Activated CD8-positive, alpha-beta memory T cell treated with anti-CD3 and anti-CD28 coated beads for 24 hours (primary cell): ENCODE measurements at places on chromosomes 7 and 10.
A peak's percentile ranks its signal among the peaks of the same experiment; 100 is the strongest.

- no peak for DNase-seq
These were observed 967.8 kb downstream of the LRMDA start for GRCh38 chr10:76399226-76399625.

GRCh38 chr10:116241642-116242410 is 31.2 kb downstream of the GFRA1 start:
- DNase-seq: no peak

GRCh38 chr7:11776039-11776438 is 56.0 kb downstream of the THSD7A start:
- DNase-seq: no peak

- DNase-seq: no peak
These were observed 19.5 kb upstream of the MICU1 start for GRCh38 chr10:72645263-72645858.

- no peak for DNase-seq
These were observed 93.8 kb upstream of the CNTNAP2 start for GRCh38 chr7:146022776-146023175.

DNA sequence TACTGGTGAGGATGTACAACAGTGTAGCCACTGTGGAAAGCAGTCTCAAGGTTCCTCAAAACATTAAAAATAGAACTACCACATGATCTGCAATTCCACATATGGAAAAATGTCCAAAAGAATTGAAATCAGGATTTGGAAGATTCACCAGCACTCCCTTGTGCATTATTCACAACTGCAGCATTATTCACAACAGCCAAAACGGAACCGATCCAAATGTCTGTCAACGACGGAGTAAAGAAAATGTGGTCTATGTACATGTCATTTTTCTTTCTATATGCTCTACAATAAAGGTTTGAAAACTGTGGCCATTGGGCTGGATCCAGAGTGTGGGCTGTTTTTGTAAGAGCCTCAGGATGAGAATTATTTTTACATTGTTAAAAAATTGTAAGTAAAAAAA is 1206.1 kb upstream of the CELF2 start:
- DNase-seq: no peak

GRCh38 chr7:107697321-107698049 is 36.9 kb downstream of the SLC26A4 start:
- DNase-seq: no peak

DNA sequence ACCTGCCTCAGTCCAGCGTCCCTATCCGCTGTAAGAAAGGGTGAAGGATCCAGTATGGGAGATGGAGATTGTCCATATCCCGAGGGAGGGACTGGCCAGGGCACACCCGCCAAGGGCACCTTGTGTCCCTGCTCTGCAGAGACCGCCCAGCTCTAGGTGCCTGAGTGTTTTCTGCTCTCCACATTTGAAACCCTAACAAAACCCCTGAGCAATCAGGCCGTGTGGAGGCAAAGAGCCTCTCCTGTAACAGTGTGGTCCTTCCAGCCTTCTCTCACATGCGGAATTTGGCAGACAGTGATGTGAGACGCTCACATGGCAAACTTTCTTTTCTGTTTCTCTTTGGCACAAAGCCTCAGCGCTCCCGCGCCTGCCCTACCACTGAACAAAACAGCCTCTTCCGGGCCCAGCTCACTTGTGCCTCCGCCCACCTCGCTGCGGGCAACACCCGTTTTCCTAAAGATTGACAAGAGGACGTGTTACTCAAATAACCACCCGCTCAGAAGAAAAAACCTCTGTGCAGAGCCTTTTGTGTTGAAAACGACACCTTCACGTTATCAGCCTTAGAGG is 514.8 kb downstream of the DNAJB6 start:
- peak; percentile 83 for DNase-seq

- no peak for DNase-seq
These were observed 9.6 kb upstream of the KCP start for GRCh38 chr7:128919881-128920799.

GRCh38 chr7:140304191-140304799 is 94.0 kb downstream of the SLC37A3 start:
- DNase-seq: peak; percentile 59

DNA sequence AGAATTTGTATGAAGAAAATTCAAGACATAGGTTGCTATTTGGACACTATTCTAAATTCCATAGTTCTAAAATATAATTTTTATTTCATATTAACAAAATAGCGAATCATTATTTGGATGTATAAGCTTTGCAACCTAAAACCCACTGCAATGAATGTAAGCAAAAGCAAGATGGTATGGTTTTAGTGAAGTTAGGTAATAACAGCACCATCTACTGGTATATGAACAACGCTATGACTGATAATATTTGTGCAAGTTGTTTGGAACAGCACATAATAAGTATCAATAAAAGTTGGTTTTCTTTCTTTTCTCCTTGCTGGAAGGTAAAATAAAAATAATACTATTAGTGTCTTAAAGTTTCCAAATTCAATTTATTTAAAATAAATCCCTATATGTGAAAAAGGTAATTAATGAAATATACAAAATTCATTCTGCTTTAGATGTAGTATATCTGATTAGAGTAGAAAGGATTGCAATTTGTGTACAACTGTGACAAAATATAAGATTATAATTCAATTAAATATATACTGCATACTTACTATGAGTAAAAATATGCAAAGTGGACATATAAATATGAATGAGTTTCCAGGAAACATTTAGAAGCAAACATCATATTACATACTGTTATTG is 79.0 kb upstream of the LSM8 start:
- DNase-seq: no peak

- DNase-seq: no peak
These were observed 83.1 kb downstream of the CTNNA3 start for GRCh38 chr10:67612577-67613537.

- DNase-seq: no peak
These were observed 25.7 kb downstream of the MRPS33 start for GRCh38 chr7:140989068-140989467.

DNA sequence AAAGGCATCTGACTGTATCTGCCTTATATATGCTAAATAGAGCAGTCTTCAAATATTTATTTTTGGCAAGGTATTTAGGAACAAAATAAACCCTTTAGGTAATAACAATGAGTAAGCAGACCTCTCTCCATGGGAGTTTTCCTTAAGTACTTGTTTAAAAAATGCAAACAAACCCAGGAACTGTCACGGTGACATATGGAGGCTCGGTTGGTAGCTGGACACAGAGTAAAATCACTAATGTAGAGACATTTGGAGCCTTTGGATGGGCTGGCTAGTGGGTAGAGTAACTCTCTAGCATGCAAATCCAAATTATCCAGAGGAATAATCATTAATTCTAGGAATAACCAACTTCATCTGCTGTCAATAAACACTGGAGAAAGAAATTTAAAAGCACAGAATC is 71.6 kb upstream of the LAMB4 start:
- no peak for DNase-seq

- no peak for DNase-seq
These were observed 68.3 kb upstream of the MGMT start for GRCh38 chr10:129398711-129399141.

GRCh38 chr7:1412322-1413261 is 46.7 kb downstream of the MICALL2 start:
- peak; percentile 97 for DNase-seq

DNA sequence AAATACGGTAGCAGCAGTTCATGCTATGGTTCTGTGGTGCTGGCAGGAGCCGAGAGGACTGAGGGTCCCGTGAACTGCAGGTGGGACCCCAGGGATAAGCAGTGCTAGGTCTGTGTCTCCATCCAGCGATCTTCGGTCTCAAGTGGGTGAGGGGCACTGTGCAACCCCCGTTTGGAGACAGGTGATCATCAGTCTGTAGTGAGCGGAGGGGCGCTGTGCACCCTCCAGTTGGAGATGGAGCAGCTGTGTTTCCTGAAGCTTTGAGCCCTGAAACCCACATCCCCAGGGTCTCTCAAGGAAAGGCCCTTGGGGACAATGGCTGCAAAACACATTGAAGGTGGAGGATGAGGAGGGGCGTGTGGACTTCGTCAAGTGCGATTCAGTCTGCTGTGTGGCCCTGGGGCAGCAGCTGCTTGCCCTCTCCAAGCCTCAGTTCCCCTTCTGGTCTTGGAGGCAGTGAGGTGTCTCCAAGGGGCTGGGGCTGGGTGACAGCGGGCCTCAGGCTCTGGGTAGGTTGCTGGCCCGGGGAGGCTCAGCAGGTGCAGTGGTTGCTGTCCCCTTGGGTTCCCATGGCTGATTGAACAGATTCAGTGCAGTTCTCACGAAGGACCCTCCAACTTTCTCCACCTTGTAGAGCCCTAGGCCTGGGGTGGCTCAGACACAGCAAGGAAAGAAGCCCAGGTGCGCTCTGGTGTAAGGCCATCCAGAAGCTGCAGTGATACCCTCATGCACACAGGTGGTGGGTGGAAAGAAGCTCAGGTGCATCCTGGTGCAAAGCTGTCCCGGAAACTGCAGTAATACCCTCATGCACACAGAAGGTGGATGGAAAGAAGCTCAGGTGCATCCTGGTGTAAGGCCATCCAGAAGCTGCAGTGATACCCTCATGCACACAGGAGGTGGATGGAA is 160.6 kb downstream of the ADARB2 start:
- no peak for DNase-seq
